ENCODE measurements at places on chromosomes 13 and 19. TPM values are rescaled to one million over a fixed set of nuclear protein-coding genes. Genes with fewer than 3 reads are reported as not detected.

- H3K36me3 ChIP-seq = no peaks in the 10 kb centered on the region
- DNase-seq = no peak
- no peaks in the 10 kb centered on the region for H3K27me3 ChIP-seq
- H3K27ac ChIP-seq = no peak overlapping the region
- H3K4me3 ChIP-seq = no peak overlapping the region
- no peaks in the 10 kb centered on the region for H3K4me1 ChIP-seq
Measured at GRCh38 chr13:68056816-68057710, 826.9 kb upstream of the PCDH9 start.

GRCh38 chr13:24292481-24292880 is 16.9 kb upstream of the C1QTNF9 start:
- peaks cover 12% of the 10 kb centered on the region for H3K27me3 ChIP-seq
- DNase-seq = no peak
- no peak overlapping the region for H3K4me3 ChIP-seq
- no peaks in the 10 kb centered on the region for H3K4me1 ChIP-seq
- H3K36me3 ChIP-seq = no peaks in the 10 kb centered on the region

GRCh38 chr13:112572366-112572765 is 15.6 kb downstream of the TUBGCP3 start:
- peaks cover 22% of the 10 kb centered on the region for H3K36me3 ChIP-seq
- no peak overlapping the region for H3K4me3 ChIP-seq
- no peaks in the 10 kb centered on the region for H3K27me3 ChIP-seq
- H3K27ac ChIP-seq = no peak overlapping the region

GRCh38 chr13:113649212-113649611 is 8.8 kb downstream of the ATP4B start:
- H3K36me3 ChIP-seq = no peaks in the 10 kb centered on the region
- H3K4me3 ChIP-seq = no peak overlapping the region
- no peak for DNase-seq
- H3K27ac ChIP-seq = no peak overlapping the region
- H3K4me1 ChIP-seq = no peaks in the 10 kb centered on the region

The DENND1C gene
- 0.78 TPM for total RNA-seq

The B3GNT8 gene
- total RNA-seq = 3.4 TPM

The METTL21C gene
- total RNA-seq = not detected
